ENCODE measurements at places on chromosomes 1 and 21. TPM values are rescaled to one million over a fixed set of nuclear protein-coding genes. Genes with fewer than 3 reads are reported as not detected.

DNA sequence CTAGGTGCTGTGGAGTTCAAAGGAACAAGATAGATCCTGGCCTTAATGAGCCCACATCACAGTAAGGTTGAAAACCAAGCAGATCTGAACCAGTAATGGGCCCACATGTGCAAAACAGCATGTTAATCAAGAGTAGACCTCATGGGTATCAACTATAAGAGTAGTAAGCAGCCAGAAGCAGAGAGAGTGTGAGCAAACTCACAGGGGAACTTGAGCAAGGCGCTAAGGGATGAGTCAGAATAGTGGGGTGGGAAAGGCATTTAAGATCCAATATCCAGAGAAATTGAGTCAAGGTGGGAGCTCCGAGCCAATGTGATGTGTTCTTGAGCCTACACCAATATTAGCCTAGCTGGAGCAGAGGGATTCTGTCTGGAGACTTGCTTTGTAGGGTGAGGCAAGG is 52.4 kb upstream of the GJA5 start:
- DNase-seq, result no peak

Gene TMEM61
- not detected for polyA plus RNA-seq

Gene EDARADD
- 16.2 TPM for polyA plus RNA-seq

Gene GJC2
- not detected for polyA plus RNA-seq

Gene AGMAT
- 6.2 TPM for polyA plus RNA-seq

DNA sequence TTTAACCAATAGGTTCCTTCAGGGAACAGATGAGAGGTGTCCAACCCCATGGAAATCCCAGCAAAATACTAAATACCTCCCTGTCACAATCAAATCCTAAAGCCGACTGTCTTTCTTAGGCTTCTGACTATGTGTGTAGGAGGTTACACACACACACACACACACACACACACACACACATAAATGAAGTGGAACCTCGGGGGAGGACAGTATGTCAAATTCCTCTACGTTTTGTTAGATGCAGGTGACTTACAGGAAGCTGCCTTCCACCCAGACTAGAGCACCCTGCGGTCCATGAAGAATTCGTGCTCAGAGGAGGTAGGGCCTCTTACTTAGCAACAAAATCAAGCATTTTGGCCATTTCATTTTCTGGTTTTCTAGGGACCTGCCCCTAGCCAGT is 16.4 kb downstream of the RSPH1 start:
- no peak for DNase-seq

DNA sequence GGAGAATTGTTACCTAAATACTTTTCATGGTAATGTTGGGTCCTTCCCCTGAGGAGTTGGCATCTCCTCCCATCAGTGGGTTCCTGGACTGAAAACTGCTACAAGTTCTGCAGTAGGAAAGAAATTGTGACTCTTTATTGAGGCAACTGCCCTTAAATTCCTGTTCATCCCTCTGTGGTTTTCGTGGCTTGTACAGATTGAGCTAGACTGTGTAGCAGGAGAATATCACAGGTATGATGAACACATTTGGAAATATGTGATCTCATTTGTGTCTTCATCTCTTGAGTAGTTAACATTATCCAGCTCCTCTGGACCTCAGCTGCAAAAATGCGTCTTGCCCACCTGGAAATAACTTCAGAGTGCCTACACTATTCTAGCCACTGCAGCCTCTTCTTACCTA is 390.6 kb downstream of the PTPRC start:
- no peak for DNase-seq

Gene LCE2C
- polyA plus RNA-seq, result not detected

Gene CD5L
- not detected for polyA plus RNA-seq

Gene PCAT6
- 0.56 TPM for polyA plus RNA-seq

GRCh38 chr1:101310506-101310905 is 73.7 kb downstream of the S1PR1 start:
- no peak for DNase-seq
